ENCODE measurements at places on chromosomes 7 and 10.

GRCh38 chr10:103512591-103513379, 19.3 kb downstream of the NEURL1 start:
- H3K4me1 ChIP-seq, result peaks cover 7% of the 10 kb centered on the region
- H3K4me3 ChIP-seq, result no peak overlapping the region
- peak; percentile 72 for DNase-seq

- peaks cover 20% of the 10 kb centered on the region for H3K4me1 ChIP-seq
- no peak overlapping the region for H3K4me3 ChIP-seq
- no peaks in the 10 kb centered on the region for H3K36me3 ChIP-seq
- no peak overlapping the region for H3K27ac ChIP-seq
- no peaks in the 10 kb centered on the region for H3K27me3 ChIP-seq
These were observed 4.6 kb downstream of the ITGB1 start for GRCh38 chr10:32953277-32953927.

- H3K36me3 ChIP-seq, result peaks cover 18% of the 10 kb centered on the region
- no peak overlapping the region for H3K4me3 ChIP-seq
- H3K4me1 ChIP-seq, result peaks cover 8% of the 10 kb centered on the region
- no peak overlapping the region for H3K27ac ChIP-seq
These were observed 178.6 kb downstream of the PLCE1 start for GRCh38 chr10:94172332-94172731.

GRCh38 chr7:88218836-88219605, 817 bp downstream of the SRI start:
- no peaks in the 10 kb centered on the region for H3K27me3 ChIP-seq
- peak overlapping the region; percentile 91 for H3K4me3 ChIP-seq
- H3K27ac ChIP-seq, result peak overlapping the region; percentile 21
- no peaks in the 10 kb centered on the region for H3K4me1 ChIP-seq

GRCh38 chr10:14727924-14728323, 46.8 kb downstream of the FAM107B start:
- peaks cover 53% of the 10 kb centered on the region for H3K27me3 ChIP-seq
- DNase-seq, result no peak
- no peak overlapping the region for H3K27ac ChIP-seq
- no peaks in the 10 kb centered on the region for H3K36me3 ChIP-seq

GRCh38 chr10:21702633-21703111, 168.6 kb downstream of the MLLT10 start:
- no peak overlapping the region for H3K4me3 ChIP-seq
- no peak for DNase-seq
- H3K4me1 ChIP-seq, result no peaks in the 10 kb centered on the region

GRCh38 chr10:33373263-33373662, 38.8 kb upstream of the NRP1 start:
- no peak overlapping the region for H3K4me3 ChIP-seq
- DNase-seq, result no peak
- H3K36me3 ChIP-seq, result no peaks in the 10 kb centered on the region
- H3K27me3 ChIP-seq, result no peaks in the 10 kb centered on the region

DNA sequence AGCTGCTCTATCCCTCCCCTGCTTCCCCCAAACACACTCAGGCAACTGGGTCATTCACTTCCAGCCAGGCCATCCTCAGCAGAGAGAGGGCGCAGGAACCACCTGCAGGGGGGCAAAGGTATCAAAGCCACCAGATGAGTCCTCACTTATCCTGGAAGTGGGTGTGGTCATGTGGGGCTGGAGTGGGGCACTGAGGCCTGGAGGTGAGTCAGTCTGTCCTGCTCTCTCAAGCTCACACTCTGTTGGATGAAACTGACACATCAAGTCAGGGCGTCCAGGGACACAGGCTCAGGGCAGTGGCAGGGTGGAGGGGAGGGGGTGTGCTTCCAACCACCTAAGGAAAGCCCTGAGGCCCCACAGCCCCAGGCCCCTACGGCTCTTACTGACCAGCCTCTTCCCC, 8.0 kb upstream of the ELFN1 start:
- H3K27ac ChIP-seq, result no peak overlapping the region
- H3K27me3 ChIP-seq, result peaks cover 54% of the 10 kb centered on the region
- H3K4me1 ChIP-seq, result no peaks in the 10 kb centered on the region
- DNase-seq, result peak; percentile 38
- H3K4me3 ChIP-seq, result no peak overlapping the region
- no peaks in the 10 kb centered on the region for H3K36me3 ChIP-seq

DNA sequence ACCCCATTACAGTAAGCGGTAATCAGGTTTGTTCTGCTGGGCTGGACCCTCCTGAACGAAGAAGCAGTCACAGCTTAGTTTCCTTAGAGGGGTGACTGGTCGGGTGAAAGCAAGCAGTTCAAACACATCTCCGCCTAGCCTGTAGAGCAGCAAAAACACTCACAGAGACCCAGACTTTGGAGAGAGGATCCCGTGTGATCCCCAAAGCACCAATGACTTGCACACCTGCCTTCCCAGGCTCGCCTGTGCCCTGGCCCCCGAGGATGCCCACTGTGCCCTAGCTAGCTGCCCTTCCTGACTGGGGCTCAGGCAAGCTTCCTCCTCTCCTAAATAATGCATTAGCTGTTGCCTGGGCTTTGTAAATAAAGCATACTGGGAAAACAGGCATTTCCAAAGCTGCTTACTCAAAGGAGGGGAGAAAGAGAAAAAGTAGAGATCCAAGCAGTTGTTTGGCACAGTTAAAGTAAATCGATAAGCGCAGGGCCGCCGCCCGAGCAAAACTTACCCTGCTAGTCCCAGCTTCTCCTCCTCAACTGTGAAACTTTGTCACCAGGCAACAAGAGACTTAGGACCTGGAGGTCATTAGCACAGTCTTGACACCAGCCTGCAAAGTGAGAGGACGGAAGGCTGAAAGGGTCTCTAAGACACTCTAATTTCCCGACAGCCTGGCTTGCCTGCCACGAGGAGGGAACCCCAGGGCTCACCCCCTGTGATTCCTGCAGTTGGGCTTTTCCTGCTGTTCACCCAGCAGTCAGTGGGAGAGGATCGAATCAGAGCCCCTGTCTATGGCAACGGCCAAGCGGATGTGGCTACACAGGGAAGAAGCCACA, 4.8 kb downstream of the LRRC18 start:
- H3K4me1 ChIP-seq, result no peaks in the 10 kb centered on the region
- peak overlapping the region; percentile 47 for H3K27ac ChIP-seq
- H3K27me3 ChIP-seq, result no peaks in the 10 kb centered on the region
- DNase-seq, result peak; percentile 60

GRCh38 chr7:107049971-107050532, 5.5 kb downstream of the PRKAR2B start:
- no peak overlapping the region for H3K27ac ChIP-seq
- no peaks in the 10 kb centered on the region for H3K4me1 ChIP-seq
- no peak for DNase-seq
- no peaks in the 10 kb centered on the region for H3K36me3 ChIP-seq
- peaks cover 15% of the 10 kb centered on the region for H3K27me3 ChIP-seq
